ENCODE measurements at places on chromosomes 3 and 15.

- no peak for DNase-seq
Observed at GRCh38 chr15:56965231-56966013, 47.0 kb downstream of the TCF12 start.

DNA sequence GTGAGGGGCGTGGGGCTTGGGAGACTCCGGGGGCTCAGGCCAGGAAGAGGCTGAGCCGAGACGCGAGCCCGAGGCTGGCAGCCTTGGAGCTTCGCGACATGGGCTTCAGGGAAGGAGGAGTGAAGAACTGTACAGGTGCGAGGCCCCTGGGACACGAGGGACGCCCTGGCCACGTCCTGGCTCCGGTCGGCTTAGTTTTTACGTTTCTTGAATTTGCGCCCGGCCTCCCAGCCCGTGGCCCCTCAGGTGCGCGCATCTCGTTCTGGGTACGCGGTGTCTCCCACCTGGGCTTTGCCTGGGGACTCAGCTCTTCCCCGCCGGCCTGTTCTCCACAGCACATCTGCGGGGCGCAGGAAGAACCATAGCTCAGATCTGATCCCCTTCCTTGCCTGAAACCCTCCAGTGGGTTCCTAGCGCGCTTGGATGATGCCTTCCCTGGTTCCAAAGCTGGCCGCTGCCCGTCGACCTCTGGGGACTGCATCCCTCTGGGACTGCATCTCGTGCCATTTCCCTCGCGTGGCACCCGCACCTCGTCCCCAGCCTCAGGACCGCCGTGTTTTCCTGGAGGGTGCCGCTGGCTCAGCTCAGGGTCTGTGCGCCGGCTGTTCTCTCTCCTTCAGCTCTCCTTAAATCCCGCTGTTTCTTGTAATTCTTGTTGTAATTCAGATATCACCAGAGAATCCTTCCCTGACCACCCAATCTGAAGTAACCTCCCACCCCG lies 614 bp downstream of the CHCHD6 start:
- no peak for DNase-seq

DNA sequence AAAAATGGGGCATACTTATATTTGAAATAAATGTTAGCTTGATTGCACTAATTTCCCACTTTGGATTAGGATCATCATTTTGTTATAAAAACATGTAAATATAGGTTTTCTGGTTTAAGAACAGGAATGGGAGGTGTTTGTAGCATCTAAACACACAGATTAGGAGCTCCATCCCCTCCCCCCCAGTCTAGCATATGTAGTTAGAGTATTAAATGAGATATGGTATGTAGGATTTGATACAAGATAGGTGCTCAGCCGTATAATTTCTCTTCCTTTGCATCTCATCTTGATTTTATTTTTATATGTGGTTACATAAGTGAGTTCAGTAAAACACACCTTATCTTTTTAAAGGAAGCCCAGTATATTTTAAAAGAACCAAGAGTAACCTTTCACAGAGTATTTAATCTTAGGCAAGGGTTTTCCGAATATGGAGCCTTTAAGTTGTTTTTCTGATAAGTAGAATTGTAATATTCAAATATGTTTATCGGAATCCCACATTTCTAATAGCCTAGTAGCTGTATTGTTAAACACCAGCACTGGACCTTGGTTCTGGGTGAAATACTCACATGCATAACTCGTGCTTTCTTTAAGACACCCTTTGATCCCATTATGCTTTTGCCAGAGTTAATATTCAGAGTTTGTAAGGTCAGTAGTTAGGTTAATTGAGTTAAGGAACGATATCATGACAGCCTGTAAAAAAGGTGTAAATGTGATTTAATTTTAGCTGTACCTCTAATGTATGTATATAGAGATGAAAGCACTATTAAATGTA lies 2.3 kb downstream of the SLC25A36 start:
- no peak for DNase-seq

DNA sequence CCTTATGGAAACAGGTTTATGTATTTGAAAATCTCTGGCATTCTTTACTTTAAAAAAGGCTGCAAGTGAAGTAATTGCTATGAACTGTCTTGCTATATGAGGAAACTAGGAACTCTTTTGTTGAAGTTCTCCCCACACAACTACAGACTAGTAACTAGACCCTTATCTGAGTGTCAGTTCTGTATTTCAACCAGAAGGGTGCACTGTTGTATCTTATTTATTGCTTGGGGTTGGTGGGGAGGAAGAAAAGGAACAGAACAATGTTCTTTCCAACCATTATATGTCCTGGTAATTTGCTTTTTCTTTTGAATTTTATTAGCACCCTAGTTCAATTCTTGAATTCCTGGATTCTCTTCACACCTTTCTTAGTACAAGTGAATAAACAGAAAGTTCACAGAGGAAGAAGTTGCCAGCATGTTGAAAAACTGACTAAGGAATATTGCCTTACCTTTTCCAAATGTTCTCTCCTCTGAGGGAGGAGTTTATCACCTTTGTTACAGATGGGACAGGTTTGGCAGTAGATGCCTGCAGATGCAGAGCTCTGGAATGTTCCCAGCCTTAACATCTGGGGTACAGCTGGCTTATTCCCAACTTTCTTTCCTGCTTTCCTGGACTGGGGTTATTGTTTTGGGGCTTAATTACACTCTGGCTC lies 162.4 kb upstream of the CFAP20DC start:
- peak; percentile 49 for DNase-seq

GRCh38 chr3:8307545-8308110 lies 194.0 kb upstream of the LMCD1 start:
- DNase-seq = no peak

DNA sequence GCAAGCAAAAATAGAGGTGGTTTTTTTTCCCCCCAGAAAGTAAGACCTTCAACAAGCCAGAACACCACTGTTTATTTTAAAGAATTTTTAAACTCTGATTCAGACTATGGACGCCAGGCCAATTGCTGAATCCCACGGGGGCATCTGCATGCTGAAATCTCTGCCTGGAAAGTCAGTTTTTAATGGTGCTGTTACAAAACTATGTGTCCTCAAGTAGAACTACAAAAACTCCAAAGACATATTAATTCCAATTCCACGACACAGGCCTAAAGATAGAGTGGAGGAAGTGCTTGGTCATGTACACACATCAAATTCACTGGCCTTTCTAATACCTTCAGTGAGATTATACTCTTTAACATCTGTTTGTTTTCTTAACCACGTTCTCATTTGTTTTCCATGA lies 490.5 kb upstream of the NR2F2 start:
- no peak for DNase-seq

GRCh38 chr3:168260859-168261258 lies 165.1 kb upstream of the GOLIM4 start:
- no peak for DNase-seq

DNA sequence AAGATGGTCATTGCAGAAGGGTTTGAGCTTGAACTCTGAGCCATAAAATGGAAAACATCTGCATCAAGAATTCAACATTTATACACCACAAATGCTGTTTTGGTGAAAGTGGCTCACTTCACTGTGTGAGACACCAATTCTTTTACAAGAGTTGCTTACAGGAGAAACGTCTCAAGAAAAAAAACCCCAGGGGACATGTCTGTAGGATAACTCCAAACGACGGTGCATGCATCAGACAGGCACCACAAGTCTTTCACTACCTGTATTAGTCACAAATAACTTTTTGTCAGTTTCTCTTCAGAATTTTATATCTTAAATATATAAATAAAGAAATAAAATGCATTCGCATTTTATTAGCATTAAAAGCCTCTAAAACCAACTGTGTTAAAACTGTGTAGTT lies 164.3 kb downstream of the EFHB start:
- no peak for DNase-seq

GRCh38 chr15:42707873-42708544 lies 28.9 kb downstream of the CDAN1 start:
- DNase-seq = no peak

- DNase-seq = no peak
Observed at GRCh38 chr3:136498919-136499447, 248.8 kb downstream of the PCCB start.

- DNase-seq = no peak
Observed at GRCh38 chr3:27423463-27423862, 54.3 kb upstream of the NEK10 start.

- DNase-seq = no peak
Observed at GRCh38 chr3:53083949-53084309, 38.1 kb upstream of the SFMBT1 start.

DNA sequence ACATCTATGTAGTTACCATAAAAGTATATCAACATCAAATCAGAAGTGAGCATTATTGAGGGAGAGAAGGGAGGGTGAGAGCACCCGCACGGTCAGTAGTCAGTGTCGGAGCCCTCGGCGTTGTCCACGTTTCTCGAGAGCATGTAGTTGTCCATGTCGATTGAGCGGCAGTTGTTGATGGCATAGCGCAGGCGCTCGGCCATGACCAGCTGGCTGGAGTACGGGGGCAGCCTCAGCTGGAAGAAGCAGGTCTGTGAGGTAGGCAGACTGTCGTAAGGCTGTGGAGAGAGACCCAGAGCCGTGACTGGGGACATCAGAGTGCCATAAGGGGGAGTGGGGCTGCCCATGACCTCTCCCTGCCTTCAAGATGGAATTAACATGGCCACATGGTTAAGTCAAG lies 11.8 kb downstream of the FBXL22 start:
- no peak for DNase-seq

- no peak for DNase-seq
Observed at GRCh38 chr15:50024281-50024680, 94.8 kb downstream of the ATP8B4 start.

DNA sequence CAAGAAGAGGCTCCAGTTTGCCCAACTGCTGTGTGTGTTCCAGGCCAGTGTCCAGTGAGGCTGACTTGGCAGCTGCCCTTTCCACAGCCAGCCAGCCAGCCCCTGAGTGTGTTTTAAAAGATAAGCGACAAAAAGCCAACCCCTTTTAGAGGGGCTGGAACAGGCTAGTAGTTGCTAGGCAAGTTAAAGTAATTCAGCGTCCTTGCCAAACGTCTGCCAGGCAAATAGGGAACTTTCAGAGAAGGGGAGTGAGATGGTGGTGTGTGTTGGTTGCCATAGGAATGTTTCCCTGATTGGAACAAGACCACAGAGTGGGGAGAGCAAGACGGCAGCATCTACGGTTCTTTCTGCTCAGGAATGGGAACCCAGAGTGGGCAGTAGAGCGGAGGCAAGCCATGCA lies 86.3 kb downstream of the TMEM108 start:
- no peak for DNase-seq

GRCh38 chr3:35757991-35758757 lies 118.8 kb downstream of the ARPP21 start:
- DNase-seq = no peak

DNA sequence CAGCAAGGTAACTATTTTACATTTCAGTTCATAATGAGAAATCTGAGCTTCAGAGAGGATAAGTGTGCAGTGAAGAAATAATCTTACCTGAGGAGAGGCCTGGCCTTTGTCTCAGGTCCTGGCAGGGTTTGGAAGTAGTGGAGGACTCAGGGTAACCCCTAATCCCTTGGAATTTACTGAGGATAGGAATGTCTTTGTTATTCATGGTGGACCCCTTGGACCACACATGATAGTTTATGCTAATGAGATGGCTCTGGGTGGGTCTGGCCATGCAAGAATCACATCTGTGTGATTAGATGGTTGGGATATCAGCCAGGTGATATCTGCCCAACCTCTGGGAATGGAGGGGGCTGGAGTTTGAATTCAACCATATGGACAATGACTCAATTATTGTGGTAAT lies 65.0 kb upstream of the DAZL start:
- DNase-seq = no peak

- DNase-seq = no peak
Observed at GRCh38 chr3:52891164-52891563, 6.2 kb downstream of the STIMATE start.

DNA sequence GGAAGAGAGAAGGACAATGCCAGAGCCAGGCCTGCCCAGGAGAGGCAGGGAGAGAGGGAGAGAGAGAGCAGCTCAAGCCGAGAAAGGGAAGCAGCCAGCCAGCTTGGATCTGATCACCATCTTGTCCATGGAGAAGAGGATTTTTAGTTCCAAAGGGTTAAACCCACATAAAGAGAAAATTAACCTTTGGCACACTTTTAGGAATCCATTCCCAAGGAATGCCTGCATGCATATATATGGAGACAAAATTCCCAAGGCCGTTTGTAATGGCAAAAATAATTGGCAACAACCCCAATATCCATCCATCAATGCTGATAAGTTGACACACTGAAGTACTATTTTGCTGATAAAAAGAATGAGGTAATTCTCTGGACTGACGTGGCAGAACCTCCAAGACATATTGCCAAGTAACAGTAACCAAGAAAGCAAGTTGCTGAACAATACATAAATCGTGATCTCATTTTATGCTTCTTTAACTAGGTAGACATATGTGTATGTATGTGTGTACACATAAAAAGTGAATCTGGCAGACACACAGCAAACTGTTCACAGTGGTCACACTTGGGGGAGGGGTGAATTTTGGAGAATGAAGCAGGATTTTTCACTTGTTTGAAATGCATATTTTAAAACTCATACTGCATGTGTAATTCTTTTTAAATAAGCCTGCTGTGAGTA lies 7.5 kb upstream of the STRA6 start:
- no peak for DNase-seq

DNA sequence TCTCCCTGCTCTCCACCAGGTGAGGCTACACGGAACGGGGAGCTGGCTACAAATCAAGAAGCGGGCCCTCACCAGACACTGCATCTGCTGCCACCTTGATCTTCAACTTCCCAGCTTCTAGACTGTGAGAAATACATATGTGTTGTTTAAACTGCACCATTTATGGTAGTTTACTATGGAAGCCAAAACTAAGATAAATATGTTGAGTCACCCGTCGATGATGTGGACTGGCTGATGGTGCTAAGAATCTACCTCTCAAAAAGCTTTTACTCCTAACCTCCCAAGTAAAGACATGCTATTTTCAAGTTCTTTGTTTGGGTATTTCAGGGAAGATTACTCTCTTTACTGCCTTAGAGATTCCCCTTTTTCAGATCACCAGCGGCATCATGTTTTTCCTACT lies 110.9 kb downstream of the VGLL3 start:
- DNase-seq = no peak

DNA sequence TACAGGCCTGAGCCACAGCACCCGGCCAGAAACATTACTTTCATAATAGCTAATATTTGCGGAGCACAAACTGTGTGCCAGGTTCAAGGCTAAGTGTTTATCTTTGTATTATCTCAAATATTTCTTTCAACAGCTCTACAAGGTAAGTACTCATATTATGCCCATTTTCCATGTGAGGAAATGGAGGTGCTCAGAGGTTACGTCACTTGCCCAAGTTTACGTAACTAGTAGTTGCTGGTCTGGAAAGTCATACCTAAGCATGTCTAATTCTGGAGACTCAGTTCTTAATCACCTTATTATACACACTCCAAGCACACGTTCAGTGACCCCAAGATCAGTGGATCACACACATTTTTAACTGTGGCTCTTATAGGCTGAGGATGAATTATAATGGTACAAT lies 177.5 kb downstream of the OXSM start:
- DNase-seq = no peak

- DNase-seq = no peak
Observed at GRCh38 chr3:65669163-65669875, 369.4 kb downstream of the MAGI1 start.
